ENCODE measurements at places on chromosomes 12 and 14.

DNA sequence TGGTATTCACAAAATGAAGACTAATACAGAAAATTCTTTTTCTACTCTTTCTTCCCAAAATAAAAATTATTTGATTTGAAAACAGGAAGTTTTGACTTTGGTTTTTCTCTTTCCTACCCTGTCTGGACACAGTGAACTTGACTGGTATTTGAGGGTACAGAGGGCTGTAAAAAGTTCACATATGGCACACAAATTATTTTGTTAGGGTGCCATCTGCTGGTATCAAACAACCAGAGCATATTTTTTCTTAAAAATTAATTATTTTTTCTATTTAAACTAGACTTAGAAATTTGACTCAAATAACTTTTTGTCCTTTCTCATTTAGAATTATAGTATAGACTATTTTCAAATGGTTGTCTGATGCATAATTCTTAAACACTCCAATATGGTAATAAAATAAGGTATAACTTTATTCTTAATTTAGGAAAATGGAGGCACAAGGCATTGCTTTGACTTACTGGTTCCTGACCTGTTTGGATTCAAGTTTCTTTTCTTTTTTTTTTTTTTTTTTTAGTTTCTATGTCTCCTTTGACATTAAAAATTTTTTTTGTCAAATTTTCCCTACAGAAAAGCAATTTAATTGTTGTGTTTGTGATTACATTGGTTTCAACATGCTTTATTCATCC, 390.6 kb downstream of the PRKD1 start:
- DNase-seq, result no peak

DNA sequence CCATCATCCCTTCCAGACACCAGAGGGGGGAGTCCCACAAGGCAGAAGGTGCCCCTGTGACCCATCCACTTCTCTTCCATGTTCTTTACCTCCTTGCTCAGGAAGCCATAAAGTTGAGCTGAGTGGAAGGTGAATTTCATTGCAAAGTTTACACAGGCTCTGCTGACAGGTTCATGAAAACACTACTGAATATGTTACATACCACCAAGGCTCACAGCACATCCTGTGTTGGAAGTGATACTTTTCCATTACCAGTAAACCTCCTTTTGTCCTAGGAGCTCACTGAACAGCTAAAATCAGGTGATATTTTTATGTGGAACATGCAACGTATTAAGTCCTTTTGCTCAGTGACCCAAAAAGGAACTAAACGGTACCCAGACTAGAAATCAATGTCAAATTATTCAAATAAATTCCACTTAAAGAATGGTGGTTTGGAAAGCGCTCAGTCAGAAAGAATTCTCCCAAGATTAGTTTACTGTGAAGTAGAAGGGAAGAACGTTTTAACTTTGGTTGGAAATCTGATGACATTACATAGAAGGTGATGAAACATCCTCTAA, 196.2 kb upstream of the NUDT4 start:
- no peak for DNase-seq

- DNase-seq, result no peak
Measured at GRCh38 chr14:54639611-54640010, 72.7 kb downstream of the SAMD4A start.

GRCh38 chr12:94589591-94590001, 60.8 kb downstream of the TMCC3 start:
- no peak for DNase-seq

- DNase-seq, result no peak
Measured at GRCh38 chr12:25521625-25522256, 31.3 kb downstream of the LMNTD1 start.

DNA sequence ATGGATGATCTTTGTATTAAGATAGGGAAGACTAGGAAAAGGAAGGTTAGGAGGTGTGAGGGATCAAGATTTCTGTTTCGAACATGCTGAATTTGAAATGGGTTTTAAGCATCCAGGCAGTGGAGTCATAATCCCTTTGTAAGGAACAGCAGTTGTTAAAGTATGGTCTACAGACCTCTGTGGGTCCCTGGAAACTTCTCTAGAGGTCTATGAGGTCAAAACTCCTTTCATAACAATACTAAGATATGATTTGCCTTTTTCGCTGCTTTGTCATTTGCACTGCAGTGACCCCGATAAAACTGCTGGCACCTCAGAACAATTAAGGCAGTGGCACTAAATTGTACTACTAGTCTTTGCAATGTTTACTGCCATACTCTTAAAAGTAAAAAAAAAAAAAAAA, 1.5 kb downstream of the RAD51AP1 start:
- DNase-seq, result peak; percentile 40
